ENCODE measurements at places on chromosomes 3 and 15.

- no peak for DNase-seq
- H3K27me3 ChIP-seq = no peaks in the 10 kb centered on the region
- peaks cover 17% of the 10 kb centered on the region for H3K4me1 ChIP-seq
- H3K27ac ChIP-seq = no peak overlapping the region
Observed at GRCh38 chr15:100875976-100876375, 3.7 kb upstream of the ALDH1A3 start.

GRCh38 chr3:107307205-107307604, 70.0 kb upstream of the CCDC54 start:
- DNase-seq = no peak
- no peak overlapping the region for H3K4me3 ChIP-seq
- H3K4me1 ChIP-seq = no peaks in the 10 kb centered on the region
- no peaks in the 10 kb centered on the region for H3K36me3 ChIP-seq
- no peaks in the 10 kb centered on the region for H3K27me3 ChIP-seq
- H3K27ac ChIP-seq = no peak overlapping the region

DNA sequence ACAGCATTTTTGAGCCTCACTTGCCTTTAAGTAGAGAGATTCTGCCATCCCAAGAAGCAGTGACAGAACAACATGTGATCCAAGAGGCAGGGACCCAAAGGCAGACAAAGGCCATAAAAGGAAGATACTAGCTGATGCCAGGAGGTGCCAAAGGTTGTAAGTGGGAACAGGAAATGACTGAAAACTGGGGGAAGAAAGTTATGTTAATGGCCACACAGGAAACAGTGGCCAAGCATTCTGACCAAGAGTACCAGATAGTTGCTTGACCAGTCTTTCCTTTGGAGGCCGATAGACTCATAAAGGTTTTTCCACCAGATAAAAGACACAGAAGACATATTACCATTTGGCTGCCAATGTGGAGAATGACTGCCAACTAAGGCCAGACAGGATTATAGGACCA, 274.5 kb upstream of the PEX5L start:
- no peak overlapping the region for H3K27ac ChIP-seq
- no peaks in the 10 kb centered on the region for H3K36me3 ChIP-seq
- DNase-seq = no peak
- no peak overlapping the region for H3K4me3 ChIP-seq

- no peaks in the 10 kb centered on the region for H3K4me1 ChIP-seq
- H3K27ac ChIP-seq = no peak overlapping the region
- no peak for DNase-seq
- no peaks in the 10 kb centered on the region for H3K36me3 ChIP-seq
- no peaks in the 10 kb centered on the region for H3K27me3 ChIP-seq
Observed at GRCh38 chr3:147737376-147737775, 328.2 kb downstream of the ZIC1 start.

DNA sequence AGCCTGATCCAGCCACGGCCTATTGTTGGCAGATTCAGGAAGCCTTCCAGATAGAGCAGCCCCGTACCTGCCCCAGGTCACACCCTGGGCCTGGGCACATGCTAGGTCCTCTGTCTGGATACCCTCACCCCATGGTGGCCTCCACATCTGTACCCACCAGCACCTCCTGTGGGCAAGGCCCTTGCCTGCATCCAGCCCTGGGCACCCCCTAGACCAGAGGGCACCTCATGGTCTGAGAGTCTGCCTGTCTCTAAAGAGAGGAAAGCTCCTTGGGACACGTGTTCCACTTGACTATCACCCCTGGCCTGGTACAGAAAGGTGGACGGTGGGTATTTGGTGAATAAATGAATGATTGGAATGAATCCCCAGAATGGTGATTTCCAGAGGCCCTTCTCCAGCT, 8.9 kb upstream of the COMMD4 start:
- no peaks in the 10 kb centered on the region for H3K36me3 ChIP-seq
- H3K27me3 ChIP-seq = no peaks in the 10 kb centered on the region
- H3K27ac ChIP-seq = no peak overlapping the region
- H3K4me3 ChIP-seq = no peak overlapping the region
- no peaks in the 10 kb centered on the region for H3K4me1 ChIP-seq
- no peak for DNase-seq

- no peaks in the 10 kb centered on the region for H3K36me3 ChIP-seq
- H3K27me3 ChIP-seq = no peaks in the 10 kb centered on the region
- no peak overlapping the region for H3K27ac ChIP-seq
Observed at GRCh38 chr3:168558728-168559411, 463.1 kb upstream of the GOLIM4 start.

DNA sequence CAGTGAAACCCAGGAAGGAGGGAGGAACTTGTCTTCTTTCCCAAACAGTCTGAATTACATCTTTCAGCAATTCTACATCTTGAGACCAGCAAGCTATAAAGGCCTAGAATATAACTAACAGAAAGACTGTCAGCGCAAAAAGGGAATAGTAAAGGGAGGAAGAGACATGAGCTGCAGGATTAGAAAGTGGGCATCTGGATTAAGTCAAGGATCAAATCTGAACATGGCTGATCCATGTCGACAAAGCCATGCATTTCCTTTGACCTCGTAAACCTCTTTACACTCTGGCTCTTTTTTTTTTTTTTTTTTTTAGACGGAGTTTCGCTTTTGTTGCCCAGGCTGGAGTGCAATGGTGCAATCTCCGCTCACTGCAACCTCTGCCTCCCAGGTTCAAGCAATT, 35.4 kb upstream of the KCNMB3 start:
- no peaks in the 10 kb centered on the region for H3K4me1 ChIP-seq
- H3K4me3 ChIP-seq = no peak overlapping the region
- no peaks in the 10 kb centered on the region for H3K36me3 ChIP-seq
- H3K27me3 ChIP-seq = no peaks in the 10 kb centered on the region
- DNase-seq = no peak
- H3K27ac ChIP-seq = no peak overlapping the region

DNA sequence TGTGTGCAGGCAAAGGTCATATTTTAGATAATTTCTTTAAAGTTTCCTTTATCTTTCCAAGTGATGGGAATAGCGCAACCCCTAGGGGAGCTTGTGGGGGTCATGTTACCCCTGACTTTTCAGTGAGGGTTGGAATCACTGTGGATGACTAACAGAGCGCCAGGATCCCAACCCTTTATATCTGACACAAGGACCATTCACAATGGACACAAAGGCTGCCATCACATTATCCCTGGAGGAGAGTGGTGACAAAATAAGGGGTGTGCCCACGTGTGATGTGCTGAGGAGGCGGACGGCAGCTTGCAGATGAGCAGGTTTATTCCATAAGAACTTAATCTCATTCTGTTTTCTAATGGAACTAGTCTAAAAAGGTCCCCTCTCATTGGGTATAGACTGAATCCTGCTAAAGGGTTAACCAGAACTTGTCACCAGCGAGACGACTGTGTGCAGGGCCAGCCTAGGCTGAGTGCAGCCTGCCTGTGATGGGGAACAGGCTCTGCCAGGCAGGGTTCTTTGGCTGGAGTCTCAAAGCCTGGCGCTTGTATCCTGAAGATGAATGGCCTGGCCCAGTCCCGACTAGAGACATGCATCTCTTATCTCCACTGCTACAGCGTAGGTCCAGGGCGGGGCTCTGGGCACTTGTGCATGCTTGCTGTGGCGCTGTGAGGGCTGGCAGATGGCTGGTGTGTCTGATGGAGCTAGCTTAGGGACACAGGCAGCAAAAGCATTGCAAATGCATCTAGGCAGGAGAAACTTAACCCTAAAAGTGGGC, 50.2 kb downstream of the CHDH start:
- DNase-seq = peak; percentile 32
- H3K36me3 ChIP-seq = no peaks in the 10 kb centered on the region
- no peak overlapping the region for H3K4me3 ChIP-seq
- H3K4me1 ChIP-seq = no peaks in the 10 kb centered on the region
- no peaks in the 10 kb centered on the region for H3K27me3 ChIP-seq

GRCh38 chr3:179652447-179653095, at the start of gene USP13:
Gene USP13, plus strand, starts transcription at chr3:179653040. Its CDS starts 186 bp downstream, at chr3:179653226.
- peak within 1 kb of the TSS; percentile 78 for H3K4me3 ChIP-seq
- peak; percentile 70 for DNase-seq
- peak within 1 kb of the TSS; percentile 90 for H3K27ac ChIP-seq
- H3K27me3 ChIP-seq = no peaks in the 10 kb centered on the region
- H3K36me3 ChIP-seq = no peaks in the 10 kb centered on the region
- H3K4me1 ChIP-seq = peaks cover 9% of the 10 kb centered on the region

GRCh38 chr3:127717357-127718244, 44.8 kb downstream of the ABTB1 start:
- H3K27me3 ChIP-seq = no peaks in the 10 kb centered on the region
- no peaks in the 10 kb centered on the region for H3K36me3 ChIP-seq
- no peak for DNase-seq
- H3K27ac ChIP-seq = no peak overlapping the region
- H3K4me3 ChIP-seq = no peak overlapping the region

DNA sequence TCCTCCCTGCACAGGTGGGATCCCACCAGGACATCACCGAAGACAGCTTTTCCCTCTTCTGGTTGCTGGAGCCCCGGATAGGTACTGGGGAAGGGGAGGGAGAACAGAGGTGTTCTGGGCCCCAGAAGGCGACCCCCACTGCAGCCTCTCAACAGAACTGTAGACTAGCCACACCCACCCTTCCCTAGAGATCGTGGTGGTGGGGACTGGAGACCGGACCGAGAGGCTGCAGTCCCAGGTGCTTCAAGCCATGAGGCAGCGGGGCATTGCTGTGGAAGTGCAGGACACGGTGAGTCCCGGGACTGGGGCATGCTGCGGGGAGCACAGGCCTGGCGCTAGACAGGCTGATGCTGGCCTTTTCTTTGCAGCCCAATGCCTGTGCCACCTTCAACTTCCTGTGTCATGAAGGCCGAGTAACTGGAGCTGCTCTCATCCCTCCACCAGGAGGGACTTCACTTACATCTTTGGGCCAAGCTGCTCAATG, 809 bp downstream of the NDUFAF3 start:
- peak overlapping the region; percentile 63 for H3K4me3 ChIP-seq
- H3K4me1 ChIP-seq = peaks cover 68% of the 10 kb centered on the region
- peak overlapping the region; percentile 90 for H3K27ac ChIP-seq
- H3K27me3 ChIP-seq = no peaks in the 10 kb centered on the region
- no peak for DNase-seq

All from body of pancreas (tissue), 4 donors.